Activated T-cell treated with anti-CD3 and anti-CD28 coated beads, Interleukin-2, amount 50 U/mL, for 72 hours (primary cell): ENCODE measurements at places on chromosomes 3 and 15. TPM values are rescaled to one million over a fixed set of nuclear protein-coding genes. Genes with fewer than 3 reads are reported as not detected.

GOLGA8S gene
- 0.29 TPM for total RNA-seq

TNFSF10 gene
- 30.3 TPM for total RNA-seq

DNA sequence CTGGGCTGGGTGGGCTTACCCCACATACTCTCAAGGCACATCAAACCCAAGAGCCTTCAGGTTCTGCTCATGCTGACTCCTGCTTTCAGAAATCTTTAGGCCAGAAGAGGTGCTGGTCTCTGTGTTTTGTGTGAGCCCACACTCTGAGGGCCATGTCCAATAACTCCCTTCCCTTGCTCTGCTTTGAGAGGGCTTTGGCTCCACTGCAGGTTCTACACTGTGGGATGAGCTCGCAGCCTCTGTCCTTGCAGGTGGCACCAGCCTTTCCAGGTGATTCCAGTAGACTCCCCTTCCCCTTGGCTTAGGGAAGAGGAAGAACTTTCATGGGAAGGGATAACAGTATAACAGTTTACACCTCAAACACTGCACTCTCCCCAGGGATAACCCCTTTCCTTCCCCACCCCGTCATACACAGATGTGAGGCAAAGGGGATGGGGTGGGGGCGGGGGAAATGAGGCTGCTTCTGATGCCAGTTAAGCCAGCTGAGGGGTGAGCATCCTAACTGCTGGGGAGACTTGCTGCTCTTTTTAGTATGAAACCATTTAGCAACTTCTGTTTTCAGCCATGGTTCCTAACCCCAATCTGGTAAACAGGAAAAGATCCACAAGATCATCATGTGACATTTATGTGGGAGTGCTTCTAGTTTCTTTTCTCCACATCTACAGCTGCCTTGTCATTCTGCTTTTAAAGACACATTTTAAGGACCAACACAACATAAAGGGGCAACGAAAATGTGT lies 262.4 kb downstream of the SLC9A9 start:
- DNase-seq = no peak

DNA sequence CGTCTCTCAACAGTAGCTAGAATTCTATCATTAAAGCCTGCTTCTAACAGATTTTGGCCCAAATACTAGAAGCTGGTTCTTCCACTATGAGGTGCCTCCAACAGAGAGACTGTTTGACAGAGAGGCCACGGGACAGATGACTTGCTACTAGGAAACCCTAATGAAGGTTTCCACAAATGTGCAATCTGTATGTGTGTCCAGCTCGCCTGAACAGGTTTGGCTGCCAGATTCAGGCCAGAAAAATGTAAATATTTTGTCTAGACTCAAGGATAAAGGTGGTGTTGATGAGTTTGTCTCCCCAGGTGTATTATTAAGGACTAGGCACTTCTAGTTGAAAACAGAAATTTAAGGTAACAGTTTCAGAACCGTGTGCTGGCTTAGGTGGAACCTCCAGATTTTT lies 91.6 kb upstream of the TRIM42 start:
- no peak for DNase-seq

SEMA6D gene
- total RNA-seq = not detected
